ENCODE measurements at places on chromosomes 2 and 18.

GRCh38 chr2:34242763-34243123 is 643.6 kb upstream of the FAM98A start:
- DNase-seq, result no peak

- no peak for DNase-seq
Measured at GRCh38 chr2:37105150-37105549, 20.8 kb downstream of the GPATCH11 start.

- no peak for DNase-seq
Measured at GRCh38 chr2:201452922-201453643, 1.5 kb downstream of the STRADB start.

GRCh38 chr2:76861708-76862107 is 660.5 kb downstream of the LRRTM4 start:
- no peak for DNase-seq

GRCh38 chr2:62471816-62472215 is 34.2 kb downstream of the TMEM17 start:
- no peak for DNase-seq

GRCh38 chr2:99794414-99794813 is 304.6 kb upstream of the REV1 start:
- no peak for DNase-seq

DNA sequence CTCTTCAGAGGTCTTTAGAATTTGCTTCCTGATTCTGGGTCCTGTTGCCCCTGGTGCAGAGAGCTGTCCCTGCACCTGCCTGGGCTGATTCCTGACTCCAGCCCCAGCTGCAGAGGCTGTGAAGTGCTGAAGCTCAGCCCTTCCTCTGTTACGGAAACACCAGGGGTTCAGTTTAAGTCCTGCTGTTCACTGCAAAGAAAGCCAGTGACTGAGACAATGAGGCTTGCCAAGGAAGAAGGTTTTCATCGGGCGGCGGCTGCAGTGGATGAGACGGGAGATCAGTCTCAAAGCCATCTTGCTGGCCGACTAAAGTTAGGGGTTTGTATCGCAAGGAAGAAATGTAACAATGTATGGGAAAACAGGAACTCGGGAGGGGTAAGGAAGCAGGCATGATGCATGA is 142.4 kb upstream of the ZNF236 start:
- DNase-seq, result no peak

DNA sequence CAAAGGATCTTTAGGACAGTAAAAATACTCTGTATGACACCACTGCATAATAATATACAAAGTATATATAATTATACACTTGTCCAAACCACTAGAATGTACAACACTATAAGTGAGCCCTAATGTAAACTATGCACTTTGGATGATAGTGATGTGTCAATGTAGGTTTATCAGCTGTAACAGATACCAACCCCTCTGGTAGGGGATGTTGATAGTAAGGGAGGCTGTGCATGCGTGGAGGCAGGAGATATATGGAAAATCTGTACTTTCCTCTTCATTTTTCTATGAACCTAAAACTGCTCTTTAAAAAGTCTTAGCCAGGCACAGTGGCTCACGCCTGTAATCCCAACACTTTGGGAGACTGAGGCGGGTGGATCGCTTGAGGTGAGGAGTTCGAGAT is 37.5 kb upstream of the SP3 start:
- DNase-seq, result no peak

GRCh38 chr2:121049131-121049530 is 235.9 kb downstream of the TFCP2L1 start:
- no peak for DNase-seq
